ENCODE measurements at places on chromosomes 1 and 21.
A peak's percentile ranks its signal among the peaks of the same experiment; 100 is the strongest.

DNA sequence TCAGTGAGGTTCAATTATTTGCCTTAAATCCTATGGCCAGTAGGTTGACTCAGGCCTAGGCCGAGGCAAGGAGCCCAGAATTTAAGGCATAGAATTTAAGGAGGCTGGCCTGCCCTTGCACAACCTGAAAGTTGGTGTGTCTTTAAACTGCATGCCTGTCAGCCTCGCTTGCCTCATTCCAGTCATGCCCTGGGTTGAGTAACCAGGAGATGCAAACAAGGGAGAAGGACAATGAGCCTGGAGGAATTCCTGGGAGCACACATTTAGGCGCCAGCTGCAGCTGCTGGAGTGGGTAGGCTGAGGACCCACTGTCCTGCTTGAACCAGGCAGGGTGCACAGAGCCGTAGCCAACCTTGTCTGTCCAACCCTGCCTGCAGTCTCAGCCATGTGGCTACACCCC lies 11.7 kb downstream of the CD2 start:
- no peak for DNase-seq

- no peak for DNase-seq
Observed at GRCh38 chr1:156497078-156497742, 3.4 kb downstream of the MEF2D start.

DNA sequence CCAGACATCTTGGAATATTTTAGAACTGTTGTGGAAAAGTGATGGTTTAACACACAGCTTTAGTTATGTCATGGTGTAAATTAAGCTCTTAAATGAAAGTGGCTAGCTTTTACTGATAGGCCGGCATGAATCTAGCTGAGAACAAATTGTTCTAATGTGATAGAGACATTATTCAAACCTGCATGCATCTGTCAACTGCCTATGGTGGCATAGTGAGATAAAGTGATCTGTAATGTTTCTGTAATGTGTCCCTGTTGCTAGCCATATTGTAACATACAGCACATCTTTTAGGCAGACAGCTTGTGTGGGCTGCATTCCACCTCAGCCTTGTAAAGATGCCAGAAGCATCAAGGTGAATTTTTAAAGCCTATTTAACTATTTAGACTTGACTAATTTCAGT lies 16.0 kb downstream of the LRIG2 start:
- DNase-seq = no peak

- DNase-seq = no peak
Observed at GRCh38 chr21:41112740-41113692, 54.9 kb upstream of the BACE2 start.

DNA sequence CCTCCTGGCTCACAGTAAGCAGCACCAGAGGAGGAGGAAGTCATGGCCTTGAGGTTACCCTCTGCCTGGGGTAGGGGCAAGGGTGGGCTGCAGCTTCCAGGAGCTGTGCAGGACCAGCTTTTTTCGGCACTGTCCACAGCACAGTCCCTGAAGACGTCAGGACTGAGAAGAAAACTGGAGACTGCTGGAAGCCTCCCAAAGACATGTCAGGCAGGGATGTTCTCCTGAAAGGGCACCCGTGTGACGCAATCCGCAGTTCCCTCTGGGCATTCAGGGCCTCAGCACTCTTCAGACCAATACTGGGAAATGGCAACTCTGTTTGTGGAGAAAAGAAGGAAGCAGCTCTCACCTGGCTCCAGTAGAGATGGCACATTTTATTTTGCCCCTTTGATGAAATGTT lies 64.8 kb upstream of the TENT5C start:
- no peak for DNase-seq

DNA sequence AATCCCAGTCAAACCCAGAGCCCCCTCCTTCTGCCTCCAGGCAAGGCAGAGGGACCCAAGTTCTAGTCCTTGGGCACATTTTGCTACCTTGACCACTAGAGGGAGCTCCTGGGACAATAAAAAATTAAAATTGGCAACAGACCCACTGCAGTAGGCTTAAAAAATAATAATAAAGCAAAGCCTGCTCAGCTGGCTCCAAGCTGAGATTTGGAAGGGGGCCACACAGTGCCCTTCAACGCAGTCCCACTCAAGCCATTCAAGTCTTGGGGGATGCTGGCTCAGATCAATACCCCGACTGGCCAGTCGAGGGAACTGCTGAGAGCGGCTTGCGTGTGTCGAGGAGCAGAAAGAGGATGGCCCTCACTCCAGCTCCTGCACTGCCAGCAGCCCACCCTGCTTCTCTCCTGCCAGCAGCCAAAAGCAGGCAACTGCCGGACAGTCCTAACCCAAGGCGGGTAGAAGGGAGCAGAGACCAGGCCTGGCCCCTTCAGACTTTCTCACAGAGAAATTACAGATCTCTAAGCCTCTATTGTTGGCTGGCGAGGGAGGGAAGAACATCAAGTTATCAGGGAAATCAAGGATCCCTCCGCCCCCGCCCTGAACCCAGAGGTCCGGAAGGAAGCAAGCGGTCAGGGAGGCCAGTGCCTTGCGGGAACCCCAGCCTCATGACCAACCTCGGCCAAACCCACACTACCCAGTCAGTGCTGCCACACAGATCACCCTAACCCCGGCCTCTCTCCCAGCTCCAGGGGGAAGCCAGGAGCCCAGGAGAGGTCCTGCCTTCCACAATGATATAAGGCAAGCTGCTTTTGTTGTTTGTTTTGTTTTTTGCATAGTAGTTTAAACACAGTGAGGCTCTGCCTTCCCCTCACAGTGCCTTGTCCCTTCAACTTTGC lies 4.9 kb upstream of the ALDH4A1 start:
- DNase-seq = no peak

- DNase-seq = peak; percentile 17
Observed at GRCh38 chr1:111032295-111032897, 68.7 kb upstream of the LRIF1 start.

- DNase-seq = no peak
Observed at GRCh38 chr1:33361532-33362235, 40.8 kb upstream of the A3GALT2 start.

DNA sequence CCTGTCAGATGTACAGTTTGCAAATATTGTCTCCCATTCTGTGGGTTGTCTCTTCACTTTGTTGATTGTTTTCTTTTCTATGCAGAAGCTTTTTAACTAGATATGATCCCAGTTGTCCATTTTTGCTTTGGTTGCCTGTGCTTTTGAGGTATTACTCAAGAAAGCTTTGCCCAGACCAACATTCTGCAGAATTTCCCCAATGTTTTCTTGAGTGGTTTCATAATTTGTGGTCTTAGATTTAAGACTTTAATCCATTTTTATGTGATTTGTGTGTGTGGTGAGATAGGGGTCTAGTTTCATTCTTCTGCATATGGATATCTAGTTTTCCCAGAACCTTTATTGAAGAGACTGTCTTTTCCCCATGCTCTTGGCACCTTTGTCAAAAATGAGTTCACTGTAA lies 116.9 kb downstream of the DUSP10 start:
- DNase-seq = no peak

GRCh38 chr21:44972821-44973220 lies 33.0 kb downstream of the SLX9 start:
- DNase-seq = no peak

- DNase-seq = no peak
Observed at GRCh38 chr21:39184050-39184980, 1.1 kb upstream of the PSMG1 start.

GRCh38 chr1:1123581-1124507 lies 8.0 kb upstream of the C1orf159 start:
- no peak for DNase-seq

DNA sequence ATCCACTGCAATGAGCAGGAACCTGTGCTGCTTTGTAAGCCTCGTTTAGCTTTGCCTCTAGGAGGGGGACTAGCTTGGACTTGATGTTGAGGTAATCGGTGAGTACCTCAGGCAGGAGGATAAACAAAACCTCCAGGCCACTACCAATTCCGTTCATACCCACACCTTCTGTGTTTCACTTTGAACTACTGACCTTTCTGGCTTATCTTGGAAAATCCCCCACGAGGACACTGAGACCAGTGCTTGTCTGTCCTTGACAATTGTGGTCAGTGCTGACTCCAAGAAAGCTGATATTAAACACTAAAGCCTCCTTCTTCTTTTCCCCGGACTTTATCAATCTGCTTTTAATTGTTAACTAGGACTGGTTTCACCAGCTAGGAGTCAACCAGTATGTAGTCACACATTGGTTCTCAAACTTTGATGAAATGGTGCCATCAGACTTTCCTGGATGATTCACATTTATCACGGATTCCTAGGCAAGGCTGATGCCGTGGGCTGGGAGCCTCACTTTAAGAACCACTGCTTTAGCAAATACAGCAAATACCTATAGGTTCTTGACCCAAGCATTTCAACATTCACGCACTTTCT lies 52.7 kb downstream of the TGFB2 start:
- DNase-seq = no peak

GRCh38 chr1:218847089-218847768 lies 326.4 kb upstream of the LYPLAL1 start:
- no peak for DNase-seq

GRCh38 chr1:116224561-116224960 lies 113.4 kb downstream of the MAB21L3 start:
- DNase-seq = no peak

- no peak for DNase-seq
Observed at GRCh38 chr1:202616355-202616915, 93.8 kb downstream of the SYT2 start.

DNA sequence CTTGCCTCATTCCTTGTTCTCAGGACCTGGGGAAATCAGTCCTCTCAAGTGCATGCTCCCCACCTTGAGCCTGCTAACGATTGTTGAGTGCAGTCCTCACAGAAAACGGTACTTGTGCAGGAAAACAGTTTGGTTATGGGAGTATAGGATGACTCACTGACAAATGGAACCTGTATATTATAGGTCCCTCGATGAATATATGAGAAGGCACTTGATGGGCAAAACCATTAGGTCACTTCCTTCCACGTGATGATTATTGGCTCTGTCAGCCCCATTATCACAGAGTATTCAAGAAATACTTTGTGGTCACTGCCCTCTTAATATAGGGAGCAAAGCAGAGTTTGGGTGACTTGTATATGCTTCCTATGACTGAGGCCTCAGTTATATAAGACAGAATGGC lies 6.2 kb downstream of the CCDC17 start:
- DNase-seq = no peak

GRCh38 chr1:56034847-56035481 lies 544.4 kb downstream of the PLPP3 start:
- no peak for DNase-seq

DNA sequence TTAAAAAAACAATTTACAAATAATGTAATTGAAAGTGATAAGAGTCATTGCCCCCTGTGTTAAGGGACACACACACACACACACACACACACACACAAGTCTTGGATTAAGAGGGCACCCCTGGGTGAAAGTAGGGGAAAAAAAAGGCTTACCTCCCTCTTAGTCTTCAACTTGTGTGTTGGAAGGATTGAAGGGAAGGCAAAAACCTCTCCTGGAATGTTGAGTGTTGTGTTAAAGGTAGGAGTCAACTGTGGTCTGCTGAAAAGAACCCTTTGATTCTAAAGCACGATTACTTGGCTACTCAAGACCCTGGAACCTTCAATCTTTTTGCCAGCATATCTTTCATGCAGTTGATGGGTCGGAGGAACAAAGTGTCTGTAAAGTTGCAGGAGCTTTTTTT lies 6.4 kb downstream of the PBX1 start:
- DNase-seq = no peak

- no peak for DNase-seq
Observed at GRCh38 chr1:11598461-11598860, 55.8 kb downstream of the FBXO2 start.

GRCh38 chr1:201400852-201401230 lies 1.7 kb upstream of the LAD1 start:
- no peak for DNase-seq

- DNase-seq = no peak
Observed at GRCh38 chr1:119327450-119328155, 41.0 kb upstream of the HAO2 start.

GRCh38 chr1:224380003-224380402 lies 23.3 kb downstream of the CNIH4 start:
- DNase-seq = no peak

DNA sequence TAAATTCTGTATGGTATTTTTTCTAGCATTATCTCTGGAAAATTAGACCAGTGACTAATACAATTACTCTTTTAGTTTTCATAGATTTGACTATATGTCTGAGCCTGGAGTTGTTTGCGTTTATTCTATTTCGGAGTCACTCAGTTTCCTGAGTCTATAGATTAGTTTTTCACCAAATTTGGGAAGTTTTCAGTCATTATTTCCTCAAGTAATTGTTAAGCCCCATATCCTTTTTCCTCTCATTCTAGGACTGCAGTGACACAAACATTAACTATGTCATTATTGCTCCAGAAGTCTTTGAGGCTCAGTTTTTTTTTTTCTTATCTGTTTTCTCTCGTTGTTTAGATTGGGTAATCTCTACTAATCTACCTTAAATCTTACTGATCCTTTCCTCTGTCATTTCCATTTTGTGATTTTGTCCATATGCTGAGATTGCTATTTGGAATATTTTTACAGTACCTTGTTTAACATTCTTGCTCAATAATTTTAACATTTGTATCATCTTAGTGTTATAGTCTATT lies 886.2 kb downstream of the LTN1 start:
- DNase-seq = no peak

GRCh38 chr21:33859373-33860102 lies 56.1 kb downstream of the ATP5PO start:
- DNase-seq = no peak

GRCh38 chr1:98681812-98682211 lies 20.3 kb downstream of the SNX7 start:
- DNase-seq = no peak

DNA sequence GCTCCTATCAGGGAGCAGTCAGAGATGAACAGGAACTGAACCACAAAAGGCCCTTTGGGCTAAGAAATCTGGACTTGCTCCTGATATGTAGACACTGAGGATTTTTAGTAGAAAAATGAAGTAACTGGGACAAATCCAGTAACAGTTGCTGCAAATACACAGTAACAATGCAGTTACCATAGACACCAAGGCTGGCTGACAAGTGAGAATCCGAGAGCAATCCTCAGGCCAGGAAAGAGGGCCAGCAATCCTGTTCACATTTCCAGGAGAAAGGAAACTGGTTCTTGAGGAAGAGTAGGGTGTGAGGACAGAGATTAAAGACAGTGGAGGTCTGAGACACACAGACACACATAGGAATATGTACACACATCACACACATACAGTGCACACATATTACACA lies 9.3 kb upstream of the LORICRIN start:
- no peak for DNase-seq

DNA sequence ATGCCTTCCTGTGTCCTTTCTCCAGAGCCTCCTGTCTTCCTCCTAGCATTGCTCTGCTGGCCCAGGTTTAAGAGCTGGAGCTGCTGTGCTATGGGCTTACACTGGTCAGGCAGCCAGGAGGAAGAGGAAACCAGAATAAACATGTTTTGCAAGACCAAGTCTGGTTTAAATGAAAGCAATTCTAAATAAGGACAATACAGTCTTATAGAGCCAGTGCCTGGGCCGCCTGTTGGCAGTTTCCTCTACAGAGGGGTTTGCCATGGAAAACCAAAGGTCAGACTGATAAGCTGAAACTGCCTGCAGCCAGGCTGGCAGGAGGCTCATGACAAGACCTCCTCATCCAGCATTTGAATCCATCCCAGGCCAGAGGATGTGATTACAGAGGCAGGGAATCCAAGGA lies 92.9 kb upstream of the FGGY start:
- DNase-seq = no peak

All from GM18507 (cell line).